Activated CD8-positive, alpha-beta memory T cell treated with anti-CD3 and anti-CD28 coated beads, Interleukin-2, amount 50 U/mL, for 4 hours (primary cell): ENCODE measurements at places on chromosomes 11 and 22.

DNA sequence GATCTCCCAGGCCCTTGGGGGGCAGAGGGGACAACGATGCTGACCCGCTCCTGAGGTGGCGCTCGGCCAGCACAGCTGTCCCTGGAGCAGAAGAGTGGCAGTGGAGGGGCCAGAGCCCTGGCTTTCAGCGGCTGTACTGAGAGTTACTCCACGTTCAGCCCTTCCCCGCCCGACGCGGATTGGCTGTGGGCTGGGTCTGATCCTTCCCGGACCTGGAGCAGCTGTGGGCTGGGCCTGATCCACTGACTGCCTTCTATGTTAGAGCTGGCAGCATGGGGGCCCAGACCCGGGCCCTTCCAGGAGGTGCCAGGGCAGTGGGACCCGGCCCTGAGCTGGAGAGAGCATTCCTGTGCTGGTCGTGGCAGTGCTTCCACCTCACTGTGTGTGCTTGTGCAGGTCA lies 27.8 kb downstream of the YWHAH start:
- no peak for DNase-seq

GRCh38 chr11:126914166-126914565 lies 86.4 kb downstream of the KIRREL3 start:
- DNase-seq: no peak

DNA sequence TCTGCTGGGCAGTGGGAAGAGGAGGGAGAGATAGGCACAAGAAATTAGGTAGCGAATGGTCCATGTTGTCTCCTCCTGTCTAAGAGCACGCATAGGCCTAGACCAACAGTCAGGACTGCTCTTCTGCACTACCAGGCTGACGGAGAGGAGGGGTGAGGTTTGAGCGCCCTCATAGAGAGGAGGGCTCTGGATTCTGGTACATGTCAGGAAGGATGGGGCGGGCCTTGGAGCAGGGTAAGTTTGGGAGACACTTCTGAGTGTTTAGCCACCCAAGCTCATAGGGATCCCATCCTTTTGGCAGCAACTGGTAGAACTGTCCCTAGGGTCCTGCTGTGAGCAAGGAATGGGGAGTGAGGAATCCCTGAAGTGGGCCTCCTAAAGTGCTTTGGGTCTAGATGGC lies 60.4 kb downstream of the KCNC1 start:
- no peak for DNase-seq

GRCh38 chr22:43101306-43101705 lies 9.2 kb upstream of the BIK start:
- no peak for DNase-seq

DNA sequence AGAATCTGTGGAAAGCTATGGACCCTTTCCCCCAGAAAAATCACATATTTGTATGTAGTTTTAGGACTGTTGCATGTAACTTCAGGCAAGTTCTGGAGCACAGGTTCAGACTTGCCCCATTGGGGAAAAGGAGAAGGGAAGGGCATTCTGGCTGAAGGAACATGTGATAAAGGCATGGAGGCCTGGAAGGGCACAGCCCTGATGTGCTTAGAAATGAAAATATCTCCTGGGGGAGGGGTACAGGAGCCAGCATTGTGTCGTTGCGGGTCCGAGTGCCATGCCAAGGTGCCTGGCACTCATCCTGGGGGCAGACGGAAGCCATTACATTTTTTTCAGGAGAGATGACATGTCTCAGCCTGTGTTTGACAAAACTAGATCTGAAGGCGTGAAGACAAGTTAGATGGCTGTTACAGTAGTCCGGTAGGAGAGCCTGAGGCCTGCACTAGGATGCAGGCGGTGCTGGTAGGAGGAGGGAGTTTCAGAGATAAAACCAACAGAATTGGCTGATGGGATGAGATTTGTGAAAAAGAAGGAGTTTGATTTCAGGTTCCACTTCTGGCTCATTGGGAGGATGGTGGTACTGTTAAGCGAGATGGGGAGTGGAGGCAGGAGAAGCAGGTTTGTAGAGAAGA lies 96.9 kb downstream of the TEAD1 start:
- DNase-seq: no peak

- DNase-seq: no peak
Measured at GRCh38 chr22:29755889-29756288, 10.9 kb downstream of the ZMAT5 start.

- DNase-seq: no peak
Measured at GRCh38 chr11:25775603-25776002, 556.3 kb upstream of the ANO3 start.

- DNase-seq: no peak
Measured at GRCh38 chr11:111357150-111358037, 21.7 kb downstream of the POU2AF1 start.

DNA sequence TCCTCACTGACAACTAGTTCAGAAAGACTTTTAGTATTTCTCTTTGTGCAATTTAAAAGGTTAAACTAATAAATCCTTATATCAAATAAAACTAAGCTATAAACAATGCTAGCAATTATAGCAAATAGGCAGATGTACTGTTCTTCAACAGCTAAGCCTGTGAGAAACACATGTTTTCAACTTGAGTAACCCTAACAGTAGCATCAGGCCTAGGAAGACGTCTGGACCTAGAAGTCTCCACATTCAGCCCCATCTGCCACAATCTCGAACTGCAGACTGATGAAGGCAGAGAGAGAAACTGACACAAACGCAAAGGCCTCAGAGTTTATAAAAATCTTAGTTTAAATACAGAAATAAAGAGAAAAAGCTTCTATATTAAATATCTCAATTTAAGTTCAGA lies 2.5 kb downstream of the ST13 start:
- no peak for DNase-seq

GRCh38 chr22:37802310-37803194 lies 5.2 kb upstream of the GCAT start:
- DNase-seq: no peak

GRCh38 chr22:27668828-27669797 lies 132.4 kb downstream of the MN1 start:
- no peak for DNase-seq

- no peak for DNase-seq
Measured at GRCh38 chr11:78190374-78190773, 1.7 kb downstream of the USP35 start.

GRCh38 chr11:271319-271715 lies 6.9 kb upstream of the NLRP6 start:
- no peak for DNase-seq

- DNase-seq: no peak
Measured at GRCh38 chr11:100557830-100558611, 129.1 kb upstream of the ARHGAP42 start.

- no peak for DNase-seq
Measured at GRCh38 chr22:38737302-38738060, 18.3 kb downstream of the SUN2 start.

DNA sequence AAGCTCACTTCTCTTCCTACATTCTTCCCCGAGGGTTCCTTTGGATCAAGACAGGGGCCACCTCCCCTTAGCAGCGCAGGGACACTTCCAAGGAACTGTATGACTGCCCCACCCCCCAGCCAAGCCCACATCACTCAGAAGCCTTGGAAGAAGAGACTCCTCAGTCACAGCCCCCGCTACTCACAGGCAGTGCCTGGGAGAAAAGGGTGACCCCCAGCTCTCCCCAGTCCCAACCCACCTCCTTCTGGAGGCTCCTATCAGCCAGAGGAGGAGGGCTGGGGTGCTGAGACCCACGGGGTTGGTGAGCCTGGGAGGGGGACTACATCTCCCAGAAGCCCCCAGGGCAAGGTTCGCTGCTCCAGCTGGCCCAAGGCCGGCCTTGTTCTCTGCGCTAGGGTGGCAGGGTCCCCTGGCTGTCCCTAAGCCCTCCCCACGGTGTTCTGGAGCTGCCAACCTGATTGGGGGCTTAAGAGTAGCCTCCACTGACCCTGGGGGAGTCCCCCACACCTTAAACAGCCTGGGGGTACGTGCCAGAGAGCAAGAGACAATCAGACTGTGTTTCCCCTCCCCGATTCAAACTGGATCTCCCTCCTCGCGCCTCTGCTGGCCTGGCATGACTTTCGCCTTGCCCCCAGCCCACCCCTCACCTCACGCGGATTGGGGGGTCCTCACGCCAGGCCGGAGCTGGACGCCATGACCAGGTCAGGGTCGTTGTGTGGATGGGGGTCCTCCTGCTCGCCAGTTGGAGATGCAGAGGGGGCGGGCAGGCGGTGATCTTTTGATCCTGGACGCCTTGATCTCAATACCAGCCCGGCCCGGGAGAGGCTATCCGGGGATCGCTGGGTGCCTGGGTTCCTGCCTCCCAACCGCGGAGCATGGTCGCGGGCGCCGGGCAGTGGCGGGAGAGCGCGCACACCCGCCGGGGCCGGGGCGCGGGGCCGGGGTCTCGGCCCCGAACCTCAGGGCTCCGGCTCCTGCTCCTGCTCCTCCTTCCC lies 838 bp downstream of the BCL9L start:
- peak; percentile 54 for DNase-seq

GRCh38 chr11:61587951-61588727 lies 7.3 kb upstream of the SYT7 start:
- peak; percentile 70 for DNase-seq

DNA sequence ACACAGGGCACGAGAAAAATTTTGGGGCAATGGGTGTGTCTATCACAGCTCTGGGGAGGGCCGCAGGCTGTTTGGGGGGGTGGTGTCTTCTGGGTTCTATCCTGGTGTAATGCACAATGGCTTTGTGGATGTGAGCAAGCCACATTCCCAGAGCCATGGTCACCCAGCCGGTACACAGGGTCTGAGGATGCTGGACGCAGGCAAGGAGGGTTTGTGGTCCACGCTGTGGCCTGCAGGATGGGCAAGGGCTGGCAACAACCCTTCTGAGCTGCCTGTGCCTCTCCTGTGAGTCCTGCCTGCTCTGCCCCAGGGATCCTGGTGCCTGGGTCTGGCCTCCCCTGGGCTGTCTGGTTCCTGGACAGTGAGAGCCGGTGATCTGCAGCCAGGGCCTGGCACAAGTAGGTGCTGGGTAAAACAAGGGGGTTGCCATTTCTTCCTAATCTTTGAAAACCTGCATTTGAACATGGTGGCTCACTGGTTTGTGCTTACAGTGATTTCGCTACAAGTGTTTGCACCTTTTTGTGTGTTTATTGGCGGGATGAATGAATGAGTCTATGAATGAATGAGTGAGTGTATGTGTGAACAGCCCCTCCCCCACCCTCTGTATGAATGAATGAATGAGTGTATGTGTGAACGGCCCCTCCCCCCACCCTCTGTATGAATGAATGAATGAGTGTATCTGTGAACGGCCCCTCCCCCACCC lies 4.4 kb upstream of the MRPL23 start:
- no peak for DNase-seq

DNA sequence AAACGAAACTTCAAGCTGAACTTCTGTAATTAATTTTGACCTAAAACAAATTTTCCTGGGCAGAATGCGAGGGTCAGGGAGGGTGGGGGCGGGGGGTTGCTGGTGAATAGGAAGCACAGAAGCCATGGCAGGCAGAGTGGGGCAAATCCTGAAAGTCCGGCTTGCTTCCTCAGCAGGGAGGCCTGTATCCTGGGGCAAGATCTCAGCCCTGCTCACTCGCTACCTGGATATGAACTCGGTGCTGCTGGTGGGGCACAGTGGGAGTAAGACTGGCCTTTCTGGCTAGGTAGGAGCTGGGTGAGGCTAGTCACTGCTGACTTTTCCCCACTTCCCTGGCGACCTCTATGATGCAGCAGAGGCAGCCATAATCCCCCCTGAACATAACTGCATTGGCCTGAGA lies 168.9 kb upstream of the CHORDC1 start:
- DNase-seq: no peak

DNA sequence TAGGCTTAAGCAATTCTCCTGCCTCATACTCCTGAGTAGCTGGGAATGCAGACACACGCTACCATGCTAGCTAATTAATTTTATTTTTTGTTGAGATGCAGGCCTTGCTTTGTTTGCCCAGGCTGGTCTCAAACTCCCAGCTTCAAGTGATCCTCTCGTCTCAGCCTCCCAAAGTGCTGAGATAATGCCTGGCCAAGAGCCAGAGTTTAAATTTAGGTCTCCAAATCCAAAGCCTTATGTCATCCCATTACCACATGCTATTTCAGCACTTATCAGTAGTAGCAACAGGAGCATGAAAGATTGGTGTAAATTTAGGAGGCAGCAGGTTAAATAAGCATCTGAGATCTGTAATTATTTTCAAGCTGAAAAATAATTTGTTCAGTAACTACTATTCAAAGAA lies 326.1 kb upstream of the ANO5 start:
- DNase-seq: no peak

GRCh38 chr11:79942646-79943045 lies 501.8 kb upstream of the TENM4 start:
- no peak for DNase-seq

GRCh38 chr22:27057717-27058116 lies 400.3 kb downstream of the MIAT start:
- no peak for DNase-seq

DNA sequence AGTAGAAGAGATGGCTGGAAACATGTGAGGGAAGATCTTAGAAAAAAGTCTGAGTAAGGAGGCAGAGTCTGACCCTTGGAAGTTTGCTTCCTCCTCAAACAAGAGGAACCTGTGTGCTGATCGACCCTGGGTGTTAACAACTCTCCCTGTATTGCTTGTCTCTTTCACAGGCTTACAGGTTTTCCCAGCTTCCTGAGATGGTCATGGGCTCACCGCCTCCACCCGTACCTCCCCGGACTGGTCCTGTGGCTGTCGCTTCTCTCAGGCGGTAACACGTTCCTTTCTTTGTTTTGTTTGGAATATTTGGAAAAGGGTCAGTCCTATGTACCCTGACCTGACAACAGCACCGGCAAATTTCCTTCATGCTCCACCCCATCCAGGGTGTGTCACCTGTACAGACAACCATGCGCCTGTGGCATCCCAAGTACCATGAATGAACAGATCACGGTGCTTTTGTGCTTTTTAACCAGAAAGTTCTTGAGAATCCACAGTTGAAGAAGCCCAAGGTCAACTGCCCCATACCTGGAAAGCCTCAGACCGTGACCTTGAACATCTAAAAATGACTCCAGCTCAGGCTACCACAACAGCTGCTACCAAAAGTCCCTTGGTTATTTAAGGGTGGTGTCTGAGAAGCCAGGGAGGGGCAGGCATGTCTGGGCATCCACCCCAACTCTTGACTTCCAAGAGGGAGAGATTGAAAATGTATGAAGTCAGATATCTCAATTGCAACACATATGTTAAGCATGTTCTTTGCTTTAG lies 44.6 kb downstream of the C11orf91 start:
- no peak for DNase-seq

DNA sequence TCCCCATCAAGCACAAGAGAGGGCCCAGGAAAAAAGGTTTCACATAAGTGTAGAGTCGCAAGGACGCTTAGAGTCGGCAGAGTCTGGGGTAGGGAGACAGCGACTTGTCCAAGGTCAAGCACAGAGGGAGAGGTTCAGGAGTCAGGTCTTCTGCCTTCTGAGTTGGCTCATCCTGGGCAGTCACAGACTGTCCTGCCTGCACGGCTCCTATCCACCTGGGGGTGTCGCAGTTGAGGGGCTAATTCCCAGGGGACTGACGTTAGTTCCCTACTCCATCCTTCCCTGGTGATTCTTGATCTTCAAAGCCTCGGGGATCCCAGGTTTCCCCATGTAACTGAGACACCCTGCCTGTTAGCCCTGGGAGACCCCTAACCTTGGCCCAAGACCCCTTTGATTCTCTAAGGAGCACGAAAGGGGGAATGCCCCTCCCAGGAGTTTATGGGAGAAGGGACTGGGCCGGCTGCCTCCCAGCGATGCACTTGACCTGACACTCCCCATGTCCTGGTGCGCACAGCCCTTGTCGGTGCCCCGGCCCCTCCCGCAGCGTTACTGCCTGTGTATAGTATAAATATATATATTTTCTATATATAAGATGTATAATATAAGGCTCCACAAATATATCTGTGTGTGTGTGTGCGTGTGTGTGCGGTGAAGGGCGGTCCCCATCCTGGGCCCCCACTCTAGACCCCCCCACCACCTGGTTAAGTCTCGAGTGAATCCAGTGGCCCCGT lies 14.7 kb upstream of the TAB1 start:
- no peak for DNase-seq
